ENCODE measurements at places on chromosomes 13 and 19.

- no peak for DNase-seq
Measured at GRCh38 chr19:7739211-7739755, 7.4 kb upstream of the CLEC4G start.

DNA sequence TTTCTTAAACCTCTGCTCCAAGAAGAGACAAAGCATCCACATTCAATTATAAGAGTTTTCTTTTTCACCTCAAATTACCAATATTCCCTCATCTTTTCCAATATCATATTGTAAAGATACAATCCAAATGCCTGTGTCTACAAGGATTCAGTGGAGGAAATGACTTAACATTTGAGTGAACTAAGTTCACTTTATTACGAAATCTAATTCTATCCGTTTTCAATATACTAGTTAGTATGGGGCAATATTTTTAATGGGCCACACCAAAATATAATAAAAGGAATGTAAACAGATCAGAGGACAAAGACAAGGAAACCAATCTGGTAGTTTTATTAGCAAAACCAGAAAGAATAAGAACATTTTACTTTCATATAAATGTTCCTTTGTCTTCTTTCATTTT, 136.0 kb downstream of the DCLK1 start:
- no peak for DNase-seq

DNA sequence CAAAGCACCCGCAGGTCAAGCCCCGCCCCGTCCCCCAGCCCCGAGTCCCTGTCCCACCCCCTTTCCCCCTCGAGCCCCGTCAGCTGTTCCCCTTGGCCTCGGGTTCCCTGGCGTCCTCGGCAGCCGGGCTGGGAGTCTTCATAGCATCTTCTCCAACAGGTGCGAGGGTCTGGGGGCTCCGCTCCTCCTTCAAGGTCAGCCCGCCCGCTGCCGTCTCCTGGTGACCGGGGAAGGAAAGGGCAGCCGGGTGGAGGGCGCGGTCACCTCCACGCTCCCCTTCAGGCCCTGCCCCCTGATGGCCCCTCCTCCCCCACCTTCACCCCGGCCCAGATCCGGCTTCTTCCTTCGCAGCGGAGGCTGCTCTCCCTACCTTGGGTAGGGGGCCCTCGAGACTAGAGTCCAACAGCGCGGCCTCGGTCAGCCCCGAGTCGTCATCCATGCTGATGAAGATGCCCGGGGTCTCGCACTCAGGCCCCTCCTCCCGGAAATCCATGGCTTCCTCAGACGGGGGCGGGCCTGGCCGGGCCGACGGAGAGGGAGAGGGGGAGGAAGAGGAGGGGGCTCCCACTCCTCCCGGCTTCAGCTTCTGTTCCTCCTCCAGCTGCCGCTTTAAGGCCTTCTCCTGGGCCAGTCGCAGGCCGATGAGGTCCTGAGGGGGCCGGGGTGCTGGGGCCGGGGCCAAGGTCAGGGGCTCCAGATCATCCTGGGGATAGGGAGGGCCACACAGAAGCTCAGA, 541 bp upstream of the RSPH6A start:
- DNase-seq, result peak; percentile 8

GRCh38 chr13:70612881-70613280, 504.6 kb upstream of the KLHL1 start:
- DNase-seq, result no peak

- peak; percentile 64 for DNase-seq
Measured at GRCh38 chr19:46786236-46787039, 2.0 kb downstream of the SLC1A5 start.

GRCh38 chr13:108984251-108984920, 355.0 kb downstream of the MYO16 start:
- no peak for DNase-seq

DNA sequence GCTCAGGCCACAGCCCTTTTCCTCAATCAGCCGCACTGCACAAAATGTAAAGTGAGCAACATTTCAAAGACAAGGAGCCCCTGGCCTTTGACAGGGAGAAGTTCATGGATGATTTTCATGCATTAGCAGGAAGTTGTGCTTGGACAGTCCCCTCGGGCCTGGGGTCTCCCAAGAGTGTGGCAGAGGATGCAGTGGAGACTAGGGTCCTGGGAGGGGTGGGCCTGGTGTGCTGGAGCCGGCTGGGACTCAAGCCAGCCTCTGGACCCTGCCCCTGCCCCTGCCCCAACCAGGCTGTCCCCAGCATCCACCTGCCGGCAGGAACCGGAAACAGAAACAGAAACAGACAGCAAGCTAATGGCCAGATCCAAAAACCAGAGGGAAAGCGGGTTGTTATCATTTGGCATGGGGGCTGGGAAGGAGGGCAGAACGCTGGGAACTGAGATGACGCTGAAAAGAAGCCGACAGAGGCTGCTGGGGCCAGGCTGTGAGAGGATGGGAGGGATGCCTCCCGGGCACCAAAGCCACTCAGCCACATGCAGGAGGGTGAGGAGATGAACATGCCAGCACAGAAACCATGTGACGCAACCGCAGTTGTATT, 2.3 kb downstream of the GAS6 start:
- no peak for DNase-seq

GRCh38 chr13:76971215-76971614, 20.7 kb upstream of the CLN5 start:
- no peak for DNase-seq

GRCh38 chr13:28819735-28820098, 422 bp upstream of the MTUS2 start:
- DNase-seq, result no peak

Data from DMS153 (cell line).